ENCODE measurements at places on chromosomes 5 and 9. TPM values are rescaled to one million over a fixed set of nuclear protein-coding genes. Genes with fewer than 3 reads are reported as not detected.

C5orf34 gene
- 10.3 TPM for total RNA-seq

ENTPD2 gene
- 9.1 TPM for total RNA-seq

THBS4 gene
- total RNA-seq, result 54.1 TPM

ZNF658 gene
- 4.0 TPM for total RNA-seq

PDE8B gene
- total RNA-seq, result 0.09 TPM

MEIKIN gene
- total RNA-seq, result not detected

ALDOB gene
- 0.29 TPM for total RNA-seq

TRIM36 gene
- total RNA-seq, result 17.3 TPM

ELL2 gene
- 54.5 TPM for total RNA-seq

PCDHA9 gene
- 2.6 TPM for total RNA-seq

- no peak for DNase-seq
- H3K4me3 ChIP-seq, result no peak overlapping the region
- no peak overlapping the region for H3K27ac ChIP-seq
- peaks cover 7% of the 10 kb centered on the region for H3K4me1 ChIP-seq
- no peaks in the 10 kb centered on the region for H3K27me3 ChIP-seq
These were observed 24.2 kb downstream of the TNFAIP8 start for GRCh38 chr5:119379942-119380547.

DNA sequence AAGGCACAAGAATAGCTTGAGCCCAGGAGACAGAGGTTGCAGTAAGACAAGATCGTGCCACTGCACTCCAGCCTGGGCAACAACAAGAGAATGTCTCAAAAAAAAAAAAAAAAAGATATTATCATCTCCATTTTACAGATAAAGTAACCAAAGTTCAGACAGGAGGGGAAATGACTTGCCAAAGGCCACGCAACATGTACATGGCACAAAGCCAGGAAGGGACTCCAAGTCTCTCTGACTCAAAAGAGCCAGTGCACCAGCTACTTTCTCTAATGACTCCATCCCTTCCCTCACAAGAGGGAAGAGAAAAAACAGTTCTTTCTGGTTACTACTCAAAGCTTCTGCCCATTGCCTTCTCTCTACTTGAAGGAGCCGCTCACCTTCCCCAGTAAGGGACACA is 34.1 kb downstream of the SIL1 start:
- no peak overlapping the region for H3K27ac ChIP-seq
- no peak overlapping the region for H3K4me3 ChIP-seq
- DNase-seq, result no peak
- peaks cover 4% of the 10 kb centered on the region for H3K4me1 ChIP-seq
- H3K27me3 ChIP-seq, result no peaks in the 10 kb centered on the region
- H3K36me3 ChIP-seq, result no peaks in the 10 kb centered on the region

DNA sequence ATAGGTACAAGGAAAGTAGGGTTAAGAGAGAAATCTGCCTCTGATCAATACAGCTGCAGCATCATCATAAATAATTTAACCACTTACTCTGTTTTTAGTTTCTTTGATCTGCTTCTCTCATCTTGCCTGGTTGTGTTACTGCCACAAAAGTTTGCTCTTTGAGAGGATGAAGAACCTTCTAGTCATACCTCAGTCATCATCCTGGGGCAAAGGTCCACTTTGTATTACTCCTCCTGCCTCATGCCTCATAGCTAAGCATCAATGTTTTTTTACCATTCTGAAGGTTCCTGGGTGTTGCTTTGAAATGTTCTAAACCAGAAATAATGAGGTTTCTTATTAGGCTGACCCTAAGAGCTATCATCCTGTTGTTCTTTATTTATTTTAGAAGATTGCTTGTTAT is 17.1 kb upstream of the TRIM36 start:
- H3K4me3 ChIP-seq, result no peak overlapping the region
- H3K36me3 ChIP-seq, result no peaks in the 10 kb centered on the region
- H3K27ac ChIP-seq, result no peak overlapping the region
- no peak for DNase-seq

- no peaks in the 10 kb centered on the region for H3K36me3 ChIP-seq
- DNase-seq, result no peak
- no peaks in the 10 kb centered on the region for H3K27me3 ChIP-seq
- H3K4me1 ChIP-seq, result no peaks in the 10 kb centered on the region
- H3K27ac ChIP-seq, result no peak overlapping the region
- H3K4me3 ChIP-seq, result no peak overlapping the region
These were observed 49.9 kb downstream of the PTPN3 start for GRCh38 chr9:109448223-109448622.

- peak; percentile 28 for DNase-seq
- no peak overlapping the region for H3K27ac ChIP-seq
- H3K27me3 ChIP-seq, result peaks cover 45% of the 10 kb centered on the region
These were observed 16.5 kb upstream of the UBE2QL1 start for GRCh38 chr5:6432206-6432605.

DNA sequence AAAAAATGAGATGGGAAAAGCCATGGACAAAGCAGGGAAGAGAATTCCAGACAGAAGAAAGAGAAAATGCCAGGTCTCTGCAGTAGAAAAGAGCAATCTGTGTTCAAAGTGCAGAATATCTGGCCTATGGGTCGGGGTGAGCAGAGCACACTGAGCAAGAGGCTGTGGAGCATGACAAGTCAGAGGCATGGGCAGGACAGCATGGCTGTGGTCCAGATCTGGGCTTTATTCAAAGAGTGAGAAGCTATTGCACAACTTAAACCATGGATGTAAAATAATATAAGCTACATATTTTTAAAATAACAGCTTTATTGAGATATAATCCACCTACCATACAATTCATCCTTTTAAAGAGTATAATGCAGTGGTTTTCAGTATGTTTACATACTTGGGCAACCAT is 133.1 kb upstream of the SPDL1 start:
- H3K36me3 ChIP-seq, result no peaks in the 10 kb centered on the region
- H3K27ac ChIP-seq, result no peak overlapping the region
- H3K27me3 ChIP-seq, result no peaks in the 10 kb centered on the region
- no peak overlapping the region for H3K4me3 ChIP-seq
- no peaks in the 10 kb centered on the region for H3K4me1 ChIP-seq

GRCh38 chr5:136057401-136058038 is 28.7 kb downstream of the TGFBI start:
- H3K36me3 ChIP-seq, result no peaks in the 10 kb centered on the region
- no peak for DNase-seq
- H3K4me3 ChIP-seq, result no peak overlapping the region

DNA sequence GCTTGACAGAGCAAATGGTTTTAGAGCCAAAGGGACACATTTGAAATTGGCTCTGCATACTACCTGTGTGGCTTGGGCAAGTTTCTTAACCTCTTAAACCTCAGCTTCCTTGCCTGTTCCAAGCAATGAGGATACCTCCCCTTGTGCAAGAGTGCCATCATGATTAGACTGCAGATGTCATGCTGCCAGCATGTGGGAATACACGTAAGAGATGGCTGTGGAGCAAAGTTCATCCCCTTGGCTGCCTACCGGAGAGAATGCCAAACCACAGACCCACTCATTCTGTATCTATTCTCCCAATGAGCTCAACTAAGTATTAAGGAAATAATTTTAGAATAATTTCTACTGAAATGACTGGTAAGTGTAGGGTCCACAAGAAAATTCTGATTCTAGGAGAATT is 101.3 kb downstream of the WDR41 start:
- DNase-seq, result no peak
- H3K36me3 ChIP-seq, result no peaks in the 10 kb centered on the region
- no peaks in the 10 kb centered on the region for H3K4me1 ChIP-seq
- H3K4me3 ChIP-seq, result no peak overlapping the region
- H3K27ac ChIP-seq, result no peak overlapping the region
- H3K27me3 ChIP-seq, result no peaks in the 10 kb centered on the region

- no peak for DNase-seq
- H3K27me3 ChIP-seq, result no peaks in the 10 kb centered on the region
- peaks cover 5% of the 10 kb centered on the region for H3K4me1 ChIP-seq
- no peaks in the 10 kb centered on the region for H3K36me3 ChIP-seq
- no peak overlapping the region for H3K4me3 ChIP-seq
These were observed 80.7 kb upstream of the MPDZ start for GRCh38 chr9:13360188-13360587.

DNA sequence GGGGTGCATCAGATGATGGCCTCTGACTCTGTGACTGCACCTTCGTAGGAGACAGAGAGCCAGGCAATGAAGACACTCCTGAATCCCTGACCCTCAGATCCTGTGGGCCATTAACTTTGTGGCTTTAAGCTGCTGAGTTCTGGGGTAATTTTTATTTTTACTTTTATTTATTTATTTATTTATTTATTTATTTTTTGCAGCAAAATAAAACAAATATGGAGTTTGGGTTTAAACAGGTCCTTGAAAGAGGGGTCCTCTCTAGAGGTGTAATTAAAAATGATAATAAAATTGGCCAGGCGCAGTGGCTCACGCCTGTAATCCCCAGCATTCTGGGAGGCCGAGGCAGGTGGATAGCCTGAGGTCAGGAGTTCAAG is 104.9 kb upstream of the RAPGEF1 start:
- no peak overlapping the region for H3K4me3 ChIP-seq
- H3K27me3 ChIP-seq, result no peaks in the 10 kb centered on the region
- H3K27ac ChIP-seq, result no peak overlapping the region
- no peak for DNase-seq
- no peaks in the 10 kb centered on the region for H3K4me1 ChIP-seq

DNA sequence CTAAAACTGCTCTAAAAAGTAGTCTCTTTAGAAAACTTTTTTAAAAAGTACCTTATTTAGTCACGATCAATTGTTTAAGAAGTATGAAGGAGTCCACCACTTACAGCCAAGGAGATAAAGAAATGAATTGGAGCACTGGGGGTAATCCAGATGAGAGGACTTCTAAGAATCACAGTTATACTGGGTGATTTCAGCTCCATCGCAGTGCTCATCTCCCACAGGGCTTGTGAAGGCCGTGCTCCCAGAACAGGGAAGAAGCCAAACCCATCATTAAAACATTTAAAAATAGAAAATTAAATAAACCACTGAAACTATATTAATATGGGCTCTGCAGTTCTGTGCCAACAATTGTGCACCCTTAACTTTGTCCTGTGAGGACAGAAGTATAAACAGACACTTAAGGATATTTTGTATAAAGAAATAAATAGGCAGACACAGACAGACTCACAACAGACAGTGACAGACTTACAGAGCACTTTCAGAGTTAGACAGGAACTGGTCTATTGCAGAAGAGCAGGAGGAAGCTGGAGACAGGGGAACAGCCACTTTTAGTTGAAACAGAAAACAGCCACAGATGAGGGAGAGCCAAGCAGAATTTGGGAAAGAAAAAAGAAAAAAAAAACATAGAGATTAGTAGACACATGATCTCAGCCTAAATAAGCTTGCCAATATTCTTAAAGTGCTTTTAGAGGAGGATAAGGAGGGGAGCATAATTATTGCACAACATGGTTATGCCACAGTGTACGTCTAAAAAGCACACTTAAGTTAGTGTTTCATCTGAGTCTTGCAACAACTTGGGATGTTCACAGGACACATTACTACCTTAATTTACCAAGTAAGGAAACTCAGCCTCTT is 81.8 kb downstream of the FBXO38 start:
- H3K4me3 ChIP-seq, result no peak overlapping the region
- no peak for DNase-seq
- no peaks in the 10 kb centered on the region for H3K4me1 ChIP-seq
- no peak overlapping the region for H3K27ac ChIP-seq

DNA sequence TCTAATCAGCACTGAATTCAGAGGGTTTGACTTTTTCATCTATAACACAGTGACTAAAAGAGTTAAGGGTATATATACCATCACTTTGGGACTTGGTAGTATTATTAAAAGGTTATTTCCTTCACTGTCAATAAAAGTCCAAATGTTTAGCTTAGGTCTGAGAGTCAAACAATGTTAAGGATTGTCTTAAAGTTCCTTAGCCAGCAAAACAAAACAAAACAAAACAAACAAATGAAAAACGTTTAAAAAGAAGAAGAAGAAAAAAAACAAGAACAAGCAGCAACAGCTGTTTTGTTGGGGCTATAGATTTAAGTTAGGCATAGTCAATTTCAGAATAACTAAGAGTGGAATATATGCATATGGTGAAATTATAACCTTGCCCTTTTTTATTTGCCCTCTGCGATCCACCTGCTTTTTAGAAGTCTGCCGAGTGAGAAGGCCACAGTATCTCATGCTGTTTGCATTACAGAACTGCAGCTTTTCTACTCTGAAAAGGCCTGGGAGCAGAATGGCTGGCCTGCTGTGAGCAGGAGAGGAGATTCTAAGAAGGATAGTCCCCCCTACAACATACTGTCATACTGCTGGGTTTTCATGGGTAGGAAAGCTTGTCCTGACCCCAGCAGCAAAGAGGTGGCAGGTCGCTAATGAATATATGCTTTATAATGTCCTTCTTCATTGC is 141.7 kb downstream of the NTRK2 start:
- DNase-seq, result no peak
- no peaks in the 10 kb centered on the region for H3K36me3 ChIP-seq
- peak overlapping the region; percentile 69 for H3K27ac ChIP-seq
- no peak overlapping the region for H3K4me3 ChIP-seq

GRCh38 chr5:93255796-93256195 is 325.2 kb downstream of the NR2F1-AS1 start:
- H3K4me3 ChIP-seq, result no peak overlapping the region
- H3K27me3 ChIP-seq, result no peaks in the 10 kb centered on the region
- no peaks in the 10 kb centered on the region for H3K4me1 ChIP-seq
- H3K27ac ChIP-seq, result no peak overlapping the region
- no peak for DNase-seq

DNA sequence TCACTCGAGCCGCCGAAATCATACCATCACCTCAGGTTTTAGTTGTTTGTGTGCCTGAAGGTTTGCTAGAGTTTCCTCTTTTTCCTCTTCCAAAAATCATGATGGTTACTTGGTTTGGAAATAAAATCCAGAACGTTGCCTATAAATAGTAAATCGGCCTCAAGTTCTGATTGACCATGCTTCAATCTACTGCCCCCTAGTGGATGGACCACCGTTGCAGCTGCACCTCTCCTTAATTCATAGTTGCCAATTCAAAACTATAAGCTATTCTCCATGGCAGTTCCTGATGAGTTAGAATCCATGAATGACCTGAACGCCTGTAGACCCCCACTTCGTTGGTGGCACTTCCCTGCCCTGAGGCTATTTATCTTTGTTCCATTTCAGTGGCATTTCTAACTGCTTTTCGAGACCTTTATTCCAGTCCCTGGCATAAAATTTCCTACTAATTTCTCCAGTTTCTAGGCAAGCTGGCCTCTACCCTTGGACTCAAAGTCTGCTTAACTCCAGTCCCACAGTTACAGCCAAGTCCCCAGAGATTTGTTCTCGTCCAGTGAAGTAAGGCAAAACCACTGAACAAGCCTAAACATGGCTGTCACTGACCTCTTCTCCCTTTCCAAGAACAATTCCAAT is 422.6 kb downstream of the EFNA5 start:
- H3K4me1 ChIP-seq, result no peaks in the 10 kb centered on the region
- no peak overlapping the region for H3K4me3 ChIP-seq
- no peak overlapping the region for H3K27ac ChIP-seq

- H3K4me1 ChIP-seq, result no peaks in the 10 kb centered on the region
- no peak for DNase-seq
- H3K4me3 ChIP-seq, result no peak overlapping the region
- no peak overlapping the region for H3K27ac ChIP-seq
- H3K36me3 ChIP-seq, result no peaks in the 10 kb centered on the region
These were observed 168.9 kb upstream of the PUM3 start for GRCh38 chr9:3012842-3013241.

GRCh38 chr5:11383506-11384095 is 520.6 kb downstream of the CTNND2 start:
- no peaks in the 10 kb centered on the region for H3K4me1 ChIP-seq
- no peak overlapping the region for H3K27ac ChIP-seq
- H3K27me3 ChIP-seq, result peaks cover 64% of the 10 kb centered on the region
- H3K4me3 ChIP-seq, result no peak overlapping the region
- no peaks in the 10 kb centered on the region for H3K36me3 ChIP-seq
- no peak for DNase-seq
